ENCODE measurements at places on chromosomes 1 and 21.

GRCh38 chr1:70499695-70500094 lies 88.6 kb downstream of the CTH start:
- no peak for DNase-seq

GRCh38 chr1:3498986-3499385 lies 44.5 kb downstream of the ARHGEF16 start:
- no peak for DNase-seq

GRCh38 chr1:168159979-168160378 lies 18.8 kb upstream of the TIPRL start:
- DNase-seq: no peak

DNA sequence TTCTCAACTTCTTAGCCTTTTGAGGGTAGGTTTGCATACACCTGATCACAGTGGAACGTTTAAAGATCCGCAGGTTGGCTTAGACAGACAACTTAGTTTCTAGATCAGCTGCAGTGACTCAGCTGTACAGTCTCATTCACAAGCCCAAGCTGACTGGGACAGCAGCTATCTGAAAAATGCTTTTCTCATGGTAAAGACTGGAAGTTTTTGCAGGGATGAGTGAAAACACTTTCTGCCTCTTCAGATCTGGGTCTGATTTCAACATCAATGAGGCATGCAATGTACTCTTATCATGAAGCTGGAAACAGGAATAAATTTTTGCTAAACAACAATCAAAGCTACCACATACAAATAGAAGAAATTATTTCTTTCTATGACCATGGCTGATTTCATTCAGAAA lies 61.1 kb upstream of the PTBP2 start:
- DNase-seq: peak; percentile 18

DNA sequence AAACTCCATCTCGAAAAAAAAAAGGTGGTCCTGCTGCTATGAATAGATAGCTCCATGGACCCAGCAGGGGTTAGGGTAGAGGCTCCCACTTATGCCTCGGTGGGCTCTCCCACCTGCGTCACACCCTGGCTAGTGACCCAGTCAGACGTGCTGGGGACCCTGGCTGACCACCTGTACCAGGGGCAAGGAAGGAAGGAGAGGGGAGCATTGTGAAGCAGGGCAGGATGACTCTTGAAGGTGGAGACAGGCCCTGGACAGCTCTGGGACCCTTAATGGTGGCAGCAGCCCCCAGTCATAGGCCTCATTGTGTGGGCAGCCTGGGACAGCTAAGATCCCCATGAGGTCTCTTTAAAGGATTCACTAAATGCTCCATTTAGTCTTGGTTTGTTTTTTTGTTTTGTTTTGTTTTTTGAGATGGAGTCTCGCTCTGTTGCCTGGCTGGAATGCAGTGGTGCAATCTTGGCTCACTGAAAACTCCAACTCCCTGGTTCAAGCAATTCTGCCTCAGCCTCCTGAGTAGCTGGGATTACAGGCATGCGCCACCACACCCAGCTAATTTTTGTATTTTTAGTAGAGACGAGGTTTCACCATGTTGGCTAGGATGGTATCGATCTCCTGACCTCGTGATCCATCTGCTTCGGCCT lies 10.4 kb upstream of the SNAPIN start:
- DNase-seq: no peak

GRCh38 chr1:2928366-2929325 lies 92.6 kb upstream of the ACTRT2 start:
- no peak for DNase-seq

GRCh38 chr1:235304549-235305451 lies 23.2 kb downstream of the ARID4B start:
- DNase-seq: no peak

GRCh38 chr1:48571303-48571987 lies 99.4 kb upstream of the SPATA6 start:
- no peak for DNase-seq

DNA sequence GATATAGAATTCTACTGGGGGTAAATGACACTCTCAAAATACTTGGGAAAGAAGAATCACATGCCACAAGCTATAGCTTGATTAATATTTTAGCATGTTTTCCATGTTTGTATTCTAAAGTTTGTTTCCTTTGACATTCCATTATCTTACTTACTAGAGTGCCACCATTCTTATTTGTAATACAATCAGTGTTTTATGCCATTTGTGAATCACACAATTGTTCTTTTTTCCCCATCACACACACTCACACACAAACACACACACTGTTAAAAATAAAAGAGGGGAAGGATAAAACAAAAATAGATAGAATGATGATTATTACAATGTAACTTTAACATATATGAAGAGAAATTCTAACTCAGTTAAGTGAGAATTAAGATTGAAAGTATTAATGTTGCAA lies 16.0 kb upstream of the TEKT2 start:
- no peak for DNase-seq

DNA sequence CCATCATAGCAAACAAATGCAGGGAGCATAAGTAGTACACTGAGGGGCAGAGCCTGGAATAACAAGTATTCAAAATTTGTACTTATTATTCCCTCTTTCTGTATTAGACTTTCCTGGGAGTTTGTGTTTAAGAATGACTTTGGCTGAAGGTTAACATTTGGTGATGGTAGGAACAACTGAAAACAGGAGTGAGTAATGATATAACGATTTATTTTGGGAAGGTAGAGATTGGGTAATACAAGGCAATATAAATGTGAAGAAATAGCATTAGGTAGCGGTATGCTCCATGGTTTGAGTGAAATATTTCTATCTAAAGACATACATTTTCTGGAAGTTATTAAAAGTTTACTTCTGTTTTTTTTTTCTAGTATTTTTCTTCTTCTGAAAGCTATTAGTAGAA lies 18.5 kb upstream of the C1orf21 start:
- no peak for DNase-seq

- DNase-seq: no peak
These were observed 7.5 kb downstream of the CLDN14 start for GRCh38 chr21:36472377-36472776.

DNA sequence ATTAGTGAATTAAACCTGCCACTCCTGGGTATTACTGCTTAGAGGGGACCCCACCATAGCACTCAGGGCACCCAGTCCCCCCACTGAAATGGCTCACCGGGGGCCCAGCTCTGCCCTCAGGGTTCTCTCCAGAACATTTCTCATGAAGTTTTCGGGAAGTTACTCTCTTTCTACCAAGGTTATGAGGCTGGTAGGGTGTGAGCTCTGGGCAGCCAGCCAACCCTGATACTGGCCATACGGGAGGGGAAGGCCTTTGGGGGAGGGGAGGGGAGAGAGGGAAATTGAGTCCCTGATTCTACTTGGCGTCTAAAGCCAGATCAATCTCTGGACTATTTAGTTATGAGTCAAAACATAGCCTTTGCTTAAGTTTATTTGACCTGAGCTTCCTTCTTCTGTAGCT lies 12.9 kb upstream of the PDE9A start:
- DNase-seq: no peak

DNA sequence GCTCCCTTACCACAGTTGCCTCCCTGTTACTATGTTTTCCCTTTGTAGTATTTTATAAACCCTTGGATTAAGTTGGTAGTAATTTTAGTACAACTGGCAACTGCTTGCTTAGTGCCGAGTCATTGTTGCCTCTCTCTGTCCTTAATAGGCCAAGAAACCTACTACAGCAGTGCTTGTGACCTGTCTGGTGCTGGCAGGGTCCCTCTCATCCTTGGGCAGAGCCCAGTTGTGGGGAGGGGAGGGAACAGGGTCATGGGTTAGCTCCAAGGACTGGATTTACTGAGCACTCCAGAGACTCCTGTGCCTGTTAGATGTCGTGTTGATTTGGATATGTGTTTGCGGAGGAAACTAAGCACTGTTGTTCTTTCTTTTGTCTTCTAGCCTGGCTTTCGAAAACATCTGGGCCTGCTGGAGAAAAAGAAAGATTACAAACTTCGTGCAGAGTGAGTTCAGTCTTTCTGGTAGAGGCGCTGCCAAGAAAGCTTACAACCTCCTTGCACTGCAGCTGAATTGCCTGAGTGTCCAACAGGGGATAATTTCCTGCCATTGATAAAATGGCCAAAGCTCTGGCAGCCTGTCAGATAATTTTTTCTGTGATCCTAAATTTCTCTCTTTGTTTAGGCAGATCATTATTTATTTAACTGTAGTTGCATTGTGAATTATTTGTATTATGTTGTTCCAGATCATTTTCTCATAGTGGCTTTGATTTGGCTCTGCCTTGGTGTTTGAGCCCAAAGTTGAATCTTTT lies 3.6 kb downstream of the UTP11 start:
- no peak for DNase-seq

DNA sequence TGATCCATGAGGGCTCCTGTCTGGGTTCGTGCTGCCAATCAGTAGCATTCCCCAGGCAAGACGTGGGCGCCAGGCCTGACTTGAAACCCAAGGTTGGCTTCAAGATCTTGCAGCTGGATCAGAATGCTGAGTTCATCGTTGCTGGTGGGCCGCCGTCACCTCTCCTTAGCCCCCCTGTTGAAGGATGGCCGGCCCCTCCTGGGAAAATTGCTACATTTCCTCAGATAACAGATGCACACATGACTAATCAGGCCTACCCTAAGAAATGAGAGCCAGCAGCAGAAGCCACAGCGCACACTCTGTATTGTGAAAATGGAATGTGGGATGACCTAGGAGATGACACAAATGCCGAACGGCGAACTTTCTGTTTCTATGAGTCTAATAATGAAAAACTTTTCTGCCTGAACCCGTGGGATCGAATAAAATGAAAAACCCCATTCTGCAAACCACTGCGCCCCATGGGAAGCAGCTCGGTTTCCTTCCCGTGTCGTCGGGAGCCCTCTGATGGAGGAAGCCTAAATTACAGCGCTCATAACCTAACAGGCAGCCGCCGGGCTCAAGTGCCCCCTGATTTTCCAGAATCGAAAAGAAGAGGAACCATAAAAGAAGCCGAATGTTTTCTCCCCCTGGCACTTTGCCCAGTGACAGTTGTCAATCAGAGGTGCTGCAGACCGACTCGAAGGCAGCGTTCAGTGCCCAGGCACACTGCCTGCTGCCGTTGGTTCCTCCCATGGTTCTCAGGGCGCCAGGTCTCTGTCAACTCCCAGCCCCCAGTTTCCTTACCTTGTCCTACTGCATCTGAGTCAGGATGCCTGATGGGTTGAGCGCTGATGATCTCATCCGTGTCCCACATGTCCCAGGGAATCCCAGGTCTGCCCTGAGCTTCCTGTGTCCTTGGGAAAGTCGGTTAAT lies 38.2 kb upstream of the H6PD start:
- DNase-seq: peak; percentile 64

DNA sequence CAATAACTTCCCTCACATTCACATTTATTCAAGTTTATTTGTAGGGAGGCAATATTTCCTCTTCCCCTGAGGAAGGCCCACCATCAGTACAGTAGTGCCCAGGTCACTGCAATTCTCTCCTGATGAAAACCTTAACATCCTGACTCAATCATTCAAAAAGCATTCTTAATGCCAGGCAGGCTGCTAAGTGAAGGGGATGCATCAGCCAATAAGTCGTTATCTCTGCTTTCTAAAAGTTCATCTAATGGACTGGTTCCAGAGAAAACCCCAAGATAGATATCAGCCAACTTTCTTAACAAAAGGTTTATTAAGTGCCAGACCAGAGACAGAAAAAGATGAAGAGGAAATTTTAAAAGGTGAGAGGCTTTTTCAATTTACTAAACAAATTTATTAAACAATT lies 17.3 kb downstream of the OTUD7B start:
- DNase-seq: no peak

DNA sequence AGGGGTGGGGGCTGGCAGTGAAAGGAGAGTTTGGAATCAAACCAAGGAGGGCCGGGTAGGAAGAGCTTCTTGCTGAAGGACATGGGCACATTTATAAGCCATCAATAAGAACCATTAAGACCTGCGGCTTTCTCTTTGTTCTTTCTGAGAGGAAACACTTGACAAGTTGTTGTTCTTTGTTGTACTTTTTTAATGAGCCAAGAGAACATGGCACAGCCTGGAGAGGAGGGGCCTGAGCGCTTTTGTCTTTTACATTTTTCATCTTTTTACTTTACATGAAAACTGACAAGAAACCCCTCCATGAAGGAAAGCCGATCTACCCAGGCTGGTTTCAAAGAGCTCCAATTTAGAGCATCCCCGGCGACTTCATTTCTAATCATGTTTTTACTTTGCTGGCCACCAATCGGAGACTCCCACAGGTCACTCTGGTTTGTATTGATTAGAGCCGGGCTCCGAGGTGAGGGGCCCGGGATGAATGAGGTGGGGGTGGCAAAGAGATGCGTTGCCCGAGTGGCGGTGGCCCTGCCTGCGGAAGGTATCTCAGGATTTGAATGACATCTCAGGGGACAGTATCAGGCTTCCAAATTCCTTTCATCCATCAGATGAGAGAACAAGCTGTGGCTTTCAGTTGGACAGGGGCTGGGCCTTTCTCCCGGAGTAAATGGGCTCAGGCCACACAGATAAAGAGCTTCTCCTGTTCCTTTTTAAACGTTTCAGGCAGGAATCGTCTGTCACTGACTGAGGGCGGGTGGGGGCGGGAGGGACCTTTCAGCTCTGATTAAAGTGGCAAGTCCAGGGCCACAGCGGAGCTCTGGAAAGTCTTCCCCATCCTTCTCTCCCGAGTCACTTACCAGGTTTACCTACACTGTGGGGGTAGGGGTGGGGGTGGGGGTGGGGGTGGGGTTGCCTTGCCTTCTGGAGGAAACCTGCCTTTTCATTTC lies 138.8 kb upstream of the ARHGEF16 start:
- no peak for DNase-seq

DNA sequence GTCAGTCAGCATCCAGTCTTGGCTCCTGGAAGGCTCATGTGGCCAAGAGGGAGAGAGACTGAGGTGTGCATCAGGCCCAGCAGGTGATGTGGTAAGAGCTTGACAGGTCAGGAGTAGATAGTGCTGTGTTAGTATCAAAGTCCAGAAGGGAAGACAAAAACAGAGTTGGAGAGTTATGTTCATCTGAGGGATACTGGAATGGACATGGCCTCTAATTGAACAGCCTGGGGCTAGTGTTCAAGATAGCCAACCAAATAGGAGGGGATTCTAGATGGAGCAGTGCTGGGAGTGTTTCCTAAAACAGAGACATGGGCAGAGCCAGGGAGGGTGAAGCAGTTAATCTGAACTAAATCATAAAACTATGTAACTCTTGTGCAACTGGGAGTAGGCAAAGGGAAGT lies 120.7 kb upstream of the MARK1 start:
- no peak for DNase-seq

DNA sequence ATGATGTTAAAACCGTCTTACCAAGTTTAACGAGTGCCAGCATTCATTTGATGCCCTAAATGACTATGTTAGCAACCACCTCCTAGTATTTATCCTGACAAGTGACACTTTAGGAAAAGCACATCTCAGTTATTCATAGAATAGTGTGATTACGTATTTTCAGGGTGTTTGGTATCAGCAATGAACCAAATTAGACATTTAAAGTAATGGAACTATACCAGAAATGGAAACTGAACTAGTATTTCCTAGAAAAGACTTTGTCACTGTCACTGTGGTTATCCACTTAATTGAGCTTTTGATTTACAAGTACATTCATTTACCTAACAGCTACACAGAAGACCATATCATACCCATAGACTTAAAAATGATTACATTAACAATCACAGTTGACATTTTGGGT lies 3.6 kb upstream of the IL12RB2 start:
- no peak for DNase-seq
